ENCODE measurements at places on chromosomes 16 and 17.

GRCh38 chr17:19242926-19243325 is 5.8 kb downstream of the EPN2 start:
- DNase-seq: no peak

GRCh38 chr17:73340093-73340596 is 28.3 kb upstream of the CDC42EP4 start:
- DNase-seq: no peak

DNA sequence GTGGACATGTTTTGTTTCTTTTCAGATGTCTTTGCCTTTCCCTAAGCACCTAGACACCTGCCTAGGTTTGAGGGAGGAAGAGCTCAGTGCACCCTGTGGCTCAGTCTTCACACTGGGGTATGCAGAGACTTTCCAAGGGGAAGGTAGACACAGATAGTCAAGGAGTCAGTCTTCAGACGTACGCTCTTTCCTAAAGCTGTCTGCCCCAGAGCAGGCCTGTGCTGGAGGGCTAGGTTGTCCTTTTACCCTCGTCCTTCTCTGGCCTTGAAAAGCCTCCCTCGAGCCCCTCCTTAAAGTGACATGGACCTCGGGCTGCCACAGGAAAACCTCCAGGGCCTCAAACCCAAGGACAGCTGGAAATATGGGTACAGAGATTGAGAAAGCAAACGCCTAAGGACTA is 103.7 kb downstream of the AATF start:
- no peak for DNase-seq

DNA sequence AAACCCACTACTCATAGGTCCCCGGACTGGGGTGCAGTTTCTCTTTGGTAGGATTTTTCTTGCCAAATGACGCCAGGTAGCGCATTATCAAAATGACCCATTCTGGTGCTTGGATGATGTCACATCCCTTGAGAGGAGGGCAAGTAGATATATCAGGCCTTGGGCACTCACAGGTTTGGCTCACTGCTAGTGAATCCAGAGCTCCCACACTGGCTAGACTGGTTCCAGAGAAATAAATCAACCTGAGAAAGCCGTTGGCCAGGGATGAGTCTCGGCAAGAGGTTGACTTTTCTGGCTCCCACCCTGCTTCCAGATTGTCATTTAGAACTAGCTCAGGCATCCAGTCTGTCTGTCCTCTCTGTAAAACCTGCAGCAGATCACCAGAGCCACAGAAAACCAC is 188.4 kb upstream of the MAF start:
- DNase-seq: no peak

- no peak for DNase-seq
Observed at GRCh38 chr17:29621751-29622194, 939 bp downstream of the CORO6 start.

DNA sequence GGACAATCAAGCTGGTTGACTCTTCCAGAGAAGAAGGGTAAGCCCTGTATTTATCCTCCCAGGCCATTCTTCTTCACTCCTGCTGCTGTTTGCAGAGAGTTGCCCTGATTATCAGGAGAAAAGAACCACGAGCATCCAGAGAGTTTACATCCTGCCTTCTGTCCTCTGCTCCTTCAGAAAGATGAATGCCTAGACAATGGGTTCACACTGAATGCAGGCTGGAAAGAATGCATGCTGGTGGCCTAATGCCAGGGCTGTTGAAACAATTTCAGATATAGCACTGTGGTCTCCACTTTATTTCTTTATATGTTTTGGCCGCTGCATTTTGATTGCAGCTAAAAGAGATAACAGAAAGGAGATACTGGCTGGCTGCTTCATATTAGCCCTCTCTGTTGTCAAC is 21.2 kb upstream of the HAS3 start:
- DNase-seq: no peak

DNA sequence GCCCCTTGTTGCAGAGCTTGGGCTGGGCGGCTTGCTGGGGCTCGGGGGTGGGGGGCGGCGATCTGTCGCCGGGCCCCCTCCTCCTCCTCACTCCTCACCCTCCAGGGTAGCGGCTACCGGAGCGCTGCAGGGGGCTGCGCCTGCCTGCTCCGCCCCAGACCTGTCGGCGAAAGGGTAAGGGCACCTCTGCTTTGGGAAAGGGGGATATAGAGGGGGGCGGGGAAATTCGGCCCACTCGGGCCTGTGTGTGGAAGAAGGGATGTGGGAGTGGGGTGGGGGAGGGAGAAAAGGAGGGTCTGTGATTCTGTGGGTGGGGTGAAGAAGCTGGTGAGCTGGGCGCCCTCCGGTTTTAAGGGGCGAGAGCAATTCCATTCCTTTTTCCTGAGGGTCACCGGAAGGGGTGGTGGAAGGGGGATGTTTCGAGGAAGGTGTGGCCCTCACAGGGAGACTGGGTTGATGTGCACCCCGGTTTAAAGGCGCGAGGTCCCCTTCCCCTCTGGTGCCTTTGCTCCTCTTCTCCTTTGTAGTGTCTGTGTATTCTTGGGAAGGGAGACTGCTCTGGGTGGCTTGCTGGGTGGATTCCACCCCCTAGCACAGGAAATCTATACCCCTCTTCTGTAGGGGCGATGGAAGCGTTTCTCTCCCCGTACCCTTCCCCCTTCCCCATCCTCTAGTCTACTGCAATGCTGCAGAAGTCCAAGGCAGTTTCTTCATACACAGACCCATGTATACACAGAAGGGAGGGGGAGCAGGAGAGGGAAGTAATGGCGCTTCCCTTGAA is 878 bp downstream of the TAOK1 start:
- DNase-seq: no peak

- no peak for DNase-seq
Observed at GRCh38 chr16:74771656-74772315, 2.8 kb downstream of the FA2H start.

DNA sequence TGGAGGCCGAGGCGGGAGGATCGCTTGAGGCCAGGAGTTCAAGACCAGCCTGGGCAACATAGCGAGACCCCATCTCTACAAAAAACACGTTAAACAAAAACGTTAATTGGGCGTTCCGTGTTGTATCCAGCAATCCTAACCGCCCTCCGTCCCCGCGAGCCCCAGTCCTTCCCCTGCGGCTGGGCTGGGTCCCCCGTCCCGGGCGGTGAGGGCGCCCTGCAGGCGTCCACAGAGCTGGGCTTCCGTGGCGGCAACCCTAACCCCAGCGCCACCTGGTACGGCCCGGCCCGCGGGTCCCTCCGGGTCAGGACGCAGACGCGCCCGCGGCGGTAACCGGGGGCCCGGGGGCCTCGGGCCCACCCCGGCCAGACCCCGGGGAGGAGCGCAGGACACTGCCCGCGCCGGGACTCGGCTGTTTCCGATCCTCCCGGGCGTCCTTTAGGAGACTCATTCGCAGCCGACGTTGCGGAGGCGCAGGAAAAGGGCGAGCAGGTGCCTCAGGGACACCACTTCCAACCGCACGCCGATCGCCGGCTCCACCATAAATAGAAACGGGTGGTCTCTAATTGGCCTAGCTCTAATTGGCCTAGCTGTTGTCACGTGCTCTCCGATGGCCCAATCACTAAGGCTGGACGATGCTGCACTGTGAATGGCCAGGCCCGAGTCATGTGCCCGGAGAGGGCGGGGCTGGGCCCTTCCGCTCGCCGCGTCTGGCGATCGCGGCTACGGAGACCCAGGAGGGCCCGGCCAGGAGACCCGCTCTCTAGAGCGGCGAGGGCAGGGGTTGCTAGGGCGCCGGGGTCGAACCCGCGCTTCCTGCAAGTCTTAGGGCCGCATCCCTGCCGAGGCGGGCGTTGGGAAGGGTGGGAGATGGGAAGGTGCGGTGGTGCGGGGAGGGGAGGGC is 19.0 kb upstream of the CSNK1D start:
- peak; percentile 95 for DNase-seq

DNA sequence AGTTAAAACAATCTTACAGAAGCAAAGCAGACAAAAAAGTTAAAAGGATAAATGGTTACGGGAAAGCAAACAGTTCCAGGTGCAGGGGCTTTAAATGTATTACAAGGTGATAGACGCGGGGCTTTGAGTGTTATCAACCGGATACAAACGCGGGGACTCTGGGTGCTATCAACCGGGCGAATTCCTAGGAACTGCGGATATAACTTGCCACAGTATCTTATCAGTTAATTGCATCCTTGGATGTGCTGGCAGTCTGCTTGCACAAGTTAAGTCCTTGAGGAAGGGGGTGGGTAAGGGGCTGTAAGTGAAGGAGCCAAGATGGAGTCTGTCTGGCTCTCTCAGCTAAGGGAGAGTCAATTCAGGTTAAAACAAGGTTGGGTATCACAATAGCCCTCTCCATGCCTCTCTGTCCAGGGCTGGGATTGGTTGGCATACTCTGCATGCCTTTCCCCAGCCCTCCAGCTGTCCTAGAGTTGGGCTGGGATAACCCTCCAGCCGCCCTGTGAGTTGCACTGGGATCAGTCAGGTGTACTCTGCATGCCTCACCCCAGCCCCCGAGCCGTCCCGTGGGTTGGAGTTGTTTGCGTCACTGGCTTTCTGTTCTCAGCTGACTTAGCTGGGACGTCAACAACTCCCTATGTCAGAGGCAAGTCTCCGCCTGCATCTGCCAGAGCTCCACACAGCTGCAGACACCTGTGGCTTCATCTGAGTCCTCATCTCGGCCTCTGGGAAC is 40.9 kb downstream of the TMEM235 start:
- no peak for DNase-seq

DNA sequence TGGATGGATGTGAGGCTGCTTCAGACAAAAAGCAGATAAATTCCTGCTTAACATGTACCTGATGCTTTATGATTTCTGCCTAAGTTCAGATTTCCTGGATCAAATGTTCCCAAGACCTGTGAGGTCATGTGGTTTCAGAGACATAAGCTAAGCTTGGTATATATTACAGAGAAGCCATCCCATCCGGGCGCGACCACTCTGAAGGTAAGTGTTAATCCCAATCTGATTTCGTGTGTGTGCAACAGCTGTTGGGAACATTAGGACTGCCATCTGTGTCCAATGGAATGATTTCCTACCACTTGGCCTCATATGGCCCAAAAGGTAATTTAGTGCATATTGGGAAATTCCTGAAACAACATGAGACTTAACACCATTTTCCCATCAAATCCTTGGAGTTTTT is 199.1 kb downstream of the HS3ST3B1 start:
- no peak for DNase-seq

GRCh38 chr16:1821861-1822611 is 4.6 kb downstream of the HAGH start:
- no peak for DNase-seq

- no peak for DNase-seq
Observed at GRCh38 chr17:16197276-16197675, 18.1 kb downstream of the NCOR1 start.

DNA sequence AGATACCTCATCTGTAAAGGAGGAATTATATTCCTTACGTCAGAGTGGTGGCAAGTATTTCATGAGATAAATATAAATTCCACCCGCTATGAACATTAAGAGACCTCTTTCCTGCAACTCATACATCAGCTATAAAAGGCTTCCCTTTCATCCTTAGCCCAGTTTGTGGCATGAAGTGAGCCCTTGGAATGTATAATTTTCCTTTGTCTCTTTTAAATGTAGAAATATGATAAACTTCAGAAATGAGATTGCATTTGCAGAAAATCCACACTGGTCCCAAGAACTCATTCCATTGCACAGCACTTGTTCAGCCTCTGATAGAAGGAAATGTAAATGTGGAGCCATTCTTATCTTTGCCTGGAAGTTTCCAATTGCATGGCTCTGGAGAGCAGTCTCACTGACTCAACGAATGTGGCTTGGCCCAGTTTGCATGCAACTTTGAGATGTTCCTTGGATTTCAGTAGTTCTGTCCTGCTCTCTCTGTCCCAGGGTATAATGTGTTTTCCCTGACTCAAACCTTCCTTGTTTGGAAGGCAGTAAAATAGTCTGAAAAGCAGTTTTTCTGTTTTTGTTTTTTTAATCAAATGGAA is 746.4 kb downstream of the CDH11 start:
- no peak for DNase-seq

DNA sequence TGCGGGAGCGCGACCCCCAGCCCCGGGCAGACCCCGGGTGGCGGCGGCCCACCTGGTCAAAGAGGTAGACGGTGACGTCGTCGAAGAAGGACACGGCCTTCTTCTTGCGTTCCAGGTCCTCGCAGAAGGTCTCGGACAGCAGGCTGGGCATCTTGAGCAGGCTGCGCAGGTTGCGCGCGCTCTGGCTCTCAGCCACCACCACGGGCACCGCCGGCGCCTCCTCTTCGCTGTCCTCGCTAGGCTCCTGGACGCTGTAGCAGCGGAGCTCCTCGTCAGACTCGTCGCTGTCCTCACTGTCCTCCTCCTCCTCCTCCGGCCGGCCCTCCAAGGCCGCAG is 45.2 kb upstream of the PVALEF start:
- DNase-seq: no peak

- DNase-seq: no peak
Observed at GRCh38 chr17:62999736-63000135, 33.7 kb downstream of the TANC2 start.

DNA sequence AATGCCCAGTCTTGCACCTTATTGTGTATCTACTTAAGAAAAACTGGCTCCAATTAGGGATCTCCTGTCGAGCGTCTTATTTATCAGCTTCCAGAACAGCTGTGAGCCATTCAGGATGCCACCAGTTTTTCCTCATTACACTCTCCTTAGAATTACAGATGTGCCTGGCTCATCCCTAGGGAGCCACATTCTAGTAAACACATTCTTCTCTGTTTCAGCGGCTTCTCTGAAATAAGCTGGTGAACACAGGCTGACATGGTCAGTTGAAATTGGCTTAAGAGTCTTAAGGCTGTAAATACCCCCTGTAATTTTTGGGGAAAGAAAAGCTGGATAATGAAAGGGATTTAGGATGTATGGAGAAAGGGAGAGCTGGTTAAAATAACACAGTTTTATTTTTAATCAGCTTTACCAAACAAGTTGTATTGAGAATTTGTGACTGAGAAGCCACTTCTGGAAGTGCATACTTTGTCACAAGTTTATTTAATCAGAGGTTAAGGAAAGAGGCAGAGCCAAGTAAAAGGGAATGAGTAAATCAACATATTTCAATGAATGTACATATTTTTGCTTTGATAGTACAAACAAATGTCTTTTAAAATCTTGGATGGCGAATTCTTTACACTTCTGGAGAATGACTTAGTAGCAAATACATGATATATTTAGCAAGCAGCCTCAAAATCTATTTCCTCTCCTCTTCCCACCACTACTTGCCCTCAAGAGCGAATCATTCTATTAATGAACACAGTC is 562.0 kb upstream of the GOT2 start:
- DNase-seq: no peak

DNA sequence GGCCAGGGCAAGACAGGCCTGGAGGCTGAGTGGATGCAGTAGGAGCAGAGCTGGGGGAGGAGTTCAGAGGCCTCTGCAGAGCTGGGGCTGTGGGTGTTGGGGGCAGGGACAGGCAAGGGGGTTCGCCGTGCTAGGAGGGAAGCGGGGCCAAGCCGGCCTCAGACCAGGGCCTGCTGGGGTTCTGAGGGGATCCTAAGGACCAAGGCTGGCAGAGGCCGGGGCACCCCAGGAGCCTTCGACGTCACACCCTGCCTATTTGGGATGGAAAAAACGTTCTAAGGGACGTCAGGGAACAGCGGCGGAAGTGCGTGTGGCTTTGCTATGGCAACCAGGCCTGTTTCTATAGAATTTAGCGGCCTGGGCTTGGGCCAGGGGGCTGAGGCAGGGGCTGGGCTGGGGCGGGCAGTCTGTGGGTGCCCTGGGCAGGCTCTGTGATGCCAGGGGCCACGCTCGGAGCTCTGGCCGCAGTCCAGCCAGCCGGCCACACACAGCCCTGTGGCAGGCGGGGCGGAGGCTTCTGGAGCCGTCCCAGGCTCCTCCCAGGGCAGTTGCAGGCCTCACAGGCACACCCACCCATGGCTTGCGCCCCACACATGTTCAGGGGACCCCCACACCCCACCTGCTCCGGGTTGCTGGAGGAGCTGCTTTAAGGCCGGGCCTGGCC is 3.7 kb downstream of the TRAF7 start:
- no peak for DNase-seq

Data from hematopoietic multipotent progenitor cell treated with erythropoietin and hydrocortisone succinate and interleukin-3 and kit ligand, for 15 days (in vitro differentiated cells).